ENCODE measurements at places on chromosomes 7 and 10.
A peak's percentile ranks its signal among the peaks of the same experiment; 100 is the strongest.

DNA sequence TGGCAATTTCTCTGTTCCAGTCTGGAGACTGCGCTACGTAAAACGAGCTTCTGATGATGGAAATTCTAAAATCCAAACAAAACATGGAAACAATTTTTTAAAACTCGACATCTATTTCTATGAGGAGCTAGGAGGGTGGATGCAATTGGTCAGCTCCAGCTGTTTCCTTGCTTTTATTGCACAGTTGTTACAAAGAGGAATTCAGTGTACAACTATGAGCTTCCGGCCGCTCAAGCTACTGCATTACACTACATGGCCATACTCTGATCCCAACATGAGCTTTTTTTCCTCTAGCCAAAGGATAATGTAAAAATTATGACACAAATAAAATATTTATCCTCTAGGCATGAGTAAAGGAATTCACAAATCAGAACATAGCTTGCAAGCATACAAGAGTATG lies 403.1 kb upstream of the C7orf33 start:
- no peak overlapping the region for H3K27ac ChIP-seq
- no peak overlapping the region for H3K4me3 ChIP-seq
- no peak for DNase-seq
- H3K27me3 ChIP-seq: peaks cover 6% of the 10 kb centered on the region
- H3K4me1 ChIP-seq: no peaks in the 10 kb centered on the region
- no peaks in the 10 kb centered on the region for H3K36me3 ChIP-seq

DNA sequence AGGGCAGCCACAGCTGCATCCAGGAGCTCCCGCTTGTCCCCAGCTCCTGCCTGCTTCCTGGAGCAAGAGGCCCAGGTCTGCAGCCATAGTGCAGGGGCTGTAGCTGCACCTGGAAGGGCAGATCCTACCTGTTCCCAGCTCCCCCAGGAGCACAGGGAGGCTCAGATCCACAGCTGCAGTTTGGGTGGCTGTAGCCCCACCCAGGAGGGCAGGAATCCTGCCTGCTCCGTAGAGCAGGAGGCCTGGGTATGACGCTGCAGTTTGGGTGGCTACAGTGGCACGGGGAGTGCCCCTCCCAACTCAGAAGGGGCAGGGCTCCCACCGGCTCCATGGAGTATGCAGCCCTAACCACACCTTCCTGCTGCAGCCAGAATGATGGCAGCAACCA lies 26.7 kb upstream of the CDCA7L start:
- peaks cover 3% of the 10 kb centered on the region for H3K27me3 ChIP-seq
- H3K27ac ChIP-seq: no peak overlapping the region
- H3K4me1 ChIP-seq: no peaks in the 10 kb centered on the region
- no peaks in the 10 kb centered on the region for H3K36me3 ChIP-seq
- no peak for DNase-seq

DNA sequence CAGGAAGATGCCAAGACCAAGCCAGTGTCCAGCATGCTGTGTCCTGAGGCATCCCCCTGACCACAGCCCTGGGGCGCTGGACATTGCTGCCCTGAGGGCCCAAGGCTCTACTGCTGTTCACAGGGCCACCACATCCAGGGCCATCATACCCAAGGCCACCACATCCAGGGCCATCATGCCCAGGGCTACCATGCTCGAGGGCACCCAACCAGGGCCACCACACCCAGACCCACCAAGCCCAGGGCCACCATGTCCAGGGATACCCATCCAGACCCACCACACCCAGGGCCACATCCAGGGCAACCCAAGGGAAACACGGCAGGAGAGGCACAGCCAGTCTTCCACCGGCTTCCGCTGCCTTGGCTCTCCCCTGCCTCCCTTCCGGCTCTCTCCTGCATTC lies 17.1 kb downstream of the STK32C start:
- DNase-seq: no peak
- no peak overlapping the region for H3K27ac ChIP-seq
- no peaks in the 10 kb centered on the region for H3K36me3 ChIP-seq

DNA sequence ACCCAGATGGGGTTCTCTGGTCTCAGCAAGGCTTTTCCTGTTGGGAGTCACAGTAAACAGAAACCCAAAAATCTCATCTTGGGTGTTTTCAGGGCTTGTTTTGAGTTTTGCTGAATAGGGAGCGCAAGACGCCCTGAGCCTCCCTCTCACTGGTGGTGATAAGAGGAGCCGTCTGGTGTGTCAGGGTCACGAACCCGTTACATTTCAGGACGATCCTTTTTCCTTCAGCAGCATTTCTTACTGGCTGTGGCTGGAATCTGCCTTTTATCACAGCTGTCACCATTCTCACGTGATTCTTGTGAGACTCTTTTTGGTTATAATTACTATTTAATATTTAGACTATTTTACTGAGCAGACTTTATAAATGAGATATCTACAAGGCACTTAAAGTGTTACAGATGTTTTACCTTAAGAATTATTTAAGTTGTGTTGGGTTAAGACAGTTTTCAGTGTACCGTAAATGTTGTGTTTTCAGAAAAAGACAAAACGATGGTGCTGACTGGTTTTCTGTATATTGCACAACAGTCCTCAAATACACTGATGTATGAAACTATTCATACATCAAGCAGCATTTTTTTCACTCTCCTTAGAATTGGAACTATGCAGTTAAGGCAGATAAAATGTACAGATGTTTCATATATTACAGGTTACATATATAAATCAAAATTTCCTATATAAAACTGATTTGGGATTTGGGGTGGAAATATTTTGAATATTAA lies 2.2 kb upstream of the GET4 start:
- peaks cover 3% of the 10 kb centered on the region for H3K27me3 ChIP-seq
- no peak overlapping the region for H3K27ac ChIP-seq
- no peak for DNase-seq
- peaks cover 43% of the 10 kb centered on the region for H3K36me3 ChIP-seq

GRCh38 chr10:118698421-118698820 lies 56.3 kb downstream of the CACUL1 start:
- H3K27me3 ChIP-seq: no peaks in the 10 kb centered on the region
- H3K36me3 ChIP-seq: peaks cover 69% of the 10 kb centered on the region
- H3K4me1 ChIP-seq: peaks cover 5% of the 10 kb centered on the region
- no peak for DNase-seq
- H3K4me3 ChIP-seq: no peak overlapping the region

- H3K4me3 ChIP-seq: no peak overlapping the region
- peaks cover 26% of the 10 kb centered on the region for H3K36me3 ChIP-seq
- H3K4me1 ChIP-seq: peaks cover 22% of the 10 kb centered on the region
- DNase-seq: no peak
- H3K27me3 ChIP-seq: peaks cover 6% of the 10 kb centered on the region
These were observed 69.7 kb upstream of the AQP1 start for GRCh38 chr7:30841801-30842541.

GRCh38 chr7:128010391-128011127 lies 20.7 kb downstream of the LRRC4 start:
- H3K27me3 ChIP-seq: peaks cover 7% of the 10 kb centered on the region
- peaks cover 19% of the 10 kb centered on the region for H3K4me1 ChIP-seq
- peak overlapping the region; percentile 78 for H3K27ac ChIP-seq
- no peaks in the 10 kb centered on the region for H3K36me3 ChIP-seq

GRCh38 chr10:91416339-91416855 lies 6.3 kb downstream of the HECTD2 start:
- H3K4me1 ChIP-seq: peaks cover 16% of the 10 kb centered on the region
- no peak for DNase-seq
- no peaks in the 10 kb centered on the region for H3K36me3 ChIP-seq
- no peaks in the 10 kb centered on the region for H3K27me3 ChIP-seq
- peak overlapping the region; percentile 67 for H3K27ac ChIP-seq

GRCh38 chr7:47801423-47801822 lies 146.8 kb downstream of the PKD1L1 start:
- H3K27ac ChIP-seq: peak overlapping the region; percentile 64
- no peak for DNase-seq
- peaks cover 5% of the 10 kb centered on the region for H3K27me3 ChIP-seq
- no peaks in the 10 kb centered on the region for H3K36me3 ChIP-seq
- no peak overlapping the region for H3K4me3 ChIP-seq

GRCh38 chr7:55113760-55114540 lies 95.1 kb downstream of the EGFR start:
- H3K36me3 ChIP-seq: no peaks in the 10 kb centered on the region
- H3K4me3 ChIP-seq: no peak overlapping the region
- H3K27me3 ChIP-seq: peaks cover 27% of the 10 kb centered on the region
- DNase-seq: no peak
- no peak overlapping the region for H3K27ac ChIP-seq

DNA sequence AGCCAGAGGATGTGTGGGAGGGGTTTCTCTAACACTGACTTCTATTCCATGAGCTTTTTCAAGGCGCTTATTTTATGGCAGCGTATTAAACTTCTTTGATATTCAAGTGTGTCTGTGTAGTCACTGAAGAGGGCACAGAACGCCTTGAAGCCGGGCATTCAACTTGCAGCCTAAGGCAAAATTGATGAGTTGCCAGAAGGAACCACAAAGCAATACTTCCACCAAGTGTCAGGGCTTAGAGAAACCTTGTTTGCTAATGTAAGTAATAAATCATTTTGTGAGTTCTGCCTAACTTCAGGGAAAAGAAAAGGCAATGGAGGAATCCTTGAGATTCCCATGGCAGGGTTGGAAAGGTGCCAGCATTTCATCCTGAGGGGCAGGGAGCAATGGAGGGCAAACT lies 163.8 kb downstream of the LCOR start:
- H3K27ac ChIP-seq: peak overlapping the region; percentile 15
- H3K4me3 ChIP-seq: no peak overlapping the region
- H3K4me1 ChIP-seq: peaks cover 17% of the 10 kb centered on the region
- no peak for DNase-seq
- H3K36me3 ChIP-seq: no peaks in the 10 kb centered on the region

GRCh38 chr7:133275446-133276095 lies 22.7 kb downstream of the EXOC4 start:
- H3K27ac ChIP-seq: no peak overlapping the region
- H3K27me3 ChIP-seq: no peaks in the 10 kb centered on the region
- H3K36me3 ChIP-seq: peaks cover 55% of the 10 kb centered on the region
- H3K4me3 ChIP-seq: no peak overlapping the region
- H3K4me1 ChIP-seq: peaks cover 26% of the 10 kb centered on the region
- no peak for DNase-seq

DNA sequence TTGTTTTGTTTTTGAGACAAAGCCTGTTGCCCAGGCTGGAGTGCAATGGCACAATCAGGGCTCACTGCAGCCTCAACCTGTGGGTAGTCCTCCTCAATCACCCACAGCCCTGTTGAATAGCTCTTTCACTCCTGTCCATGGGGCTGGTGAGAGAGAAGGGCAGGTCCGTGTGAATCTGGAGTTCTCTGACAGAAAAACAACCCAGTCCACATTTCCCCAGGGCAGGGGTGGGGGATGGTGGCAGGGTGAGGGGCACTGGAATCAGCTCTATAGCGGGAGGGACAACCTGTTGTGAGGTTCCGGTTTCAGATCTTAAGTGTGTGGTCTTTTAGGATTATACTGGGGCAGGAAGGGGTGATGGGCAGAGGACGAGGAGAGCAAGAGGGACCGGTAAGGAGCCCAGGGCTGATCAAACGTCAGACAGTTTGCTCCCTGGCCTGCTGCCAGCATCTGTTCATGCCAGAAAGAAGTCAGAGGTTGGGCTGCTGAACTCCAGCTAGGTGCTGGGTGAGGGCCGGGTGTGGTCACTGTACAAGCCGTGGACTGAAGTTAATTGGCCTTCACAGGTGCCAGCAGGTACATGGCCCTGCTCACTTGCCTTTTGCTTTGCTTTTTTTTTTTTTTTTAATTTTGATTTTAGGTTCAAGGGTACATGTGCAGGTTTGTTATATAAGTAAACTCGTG lies 33.2 kb upstream of the MKRN1 start:
- no peak overlapping the region for H3K4me3 ChIP-seq
- H3K4me1 ChIP-seq: peaks cover 29% of the 10 kb centered on the region
- H3K27me3 ChIP-seq: no peaks in the 10 kb centered on the region
- H3K27ac ChIP-seq: peak overlapping the region; percentile 88
- H3K36me3 ChIP-seq: peaks cover under 1% of the 10 kb centered on the region
- no peak for DNase-seq

- no peak overlapping the region for H3K4me3 ChIP-seq
- peaks cover 7% of the 10 kb centered on the region for H3K4me1 ChIP-seq
- H3K36me3 ChIP-seq: peaks cover 57% of the 10 kb centered on the region
- no peak overlapping the region for H3K27ac ChIP-seq
These were observed 122.2 kb upstream of the AMPH start for GRCh38 chr7:38753347-38753746.

GRCh38 chr10:124653811-124654651 lies 90.1 kb downstream of the FAM53B start:
- H3K4me3 ChIP-seq: no peak overlapping the region
- no peak for DNase-seq
- no peak overlapping the region for H3K27ac ChIP-seq
- peaks cover 4% of the 10 kb centered on the region for H3K36me3 ChIP-seq

GRCh38 chr10:2925631-2926030 lies 141.7 kb upstream of the PFKP start:
- H3K36me3 ChIP-seq: no peaks in the 10 kb centered on the region
- H3K4me3 ChIP-seq: no peak overlapping the region
- DNase-seq: no peak
- H3K4me1 ChIP-seq: peaks cover 22% of the 10 kb centered on the region
- H3K27ac ChIP-seq: no peak overlapping the region
- peaks cover 51% of the 10 kb centered on the region for H3K27me3 ChIP-seq

DNA sequence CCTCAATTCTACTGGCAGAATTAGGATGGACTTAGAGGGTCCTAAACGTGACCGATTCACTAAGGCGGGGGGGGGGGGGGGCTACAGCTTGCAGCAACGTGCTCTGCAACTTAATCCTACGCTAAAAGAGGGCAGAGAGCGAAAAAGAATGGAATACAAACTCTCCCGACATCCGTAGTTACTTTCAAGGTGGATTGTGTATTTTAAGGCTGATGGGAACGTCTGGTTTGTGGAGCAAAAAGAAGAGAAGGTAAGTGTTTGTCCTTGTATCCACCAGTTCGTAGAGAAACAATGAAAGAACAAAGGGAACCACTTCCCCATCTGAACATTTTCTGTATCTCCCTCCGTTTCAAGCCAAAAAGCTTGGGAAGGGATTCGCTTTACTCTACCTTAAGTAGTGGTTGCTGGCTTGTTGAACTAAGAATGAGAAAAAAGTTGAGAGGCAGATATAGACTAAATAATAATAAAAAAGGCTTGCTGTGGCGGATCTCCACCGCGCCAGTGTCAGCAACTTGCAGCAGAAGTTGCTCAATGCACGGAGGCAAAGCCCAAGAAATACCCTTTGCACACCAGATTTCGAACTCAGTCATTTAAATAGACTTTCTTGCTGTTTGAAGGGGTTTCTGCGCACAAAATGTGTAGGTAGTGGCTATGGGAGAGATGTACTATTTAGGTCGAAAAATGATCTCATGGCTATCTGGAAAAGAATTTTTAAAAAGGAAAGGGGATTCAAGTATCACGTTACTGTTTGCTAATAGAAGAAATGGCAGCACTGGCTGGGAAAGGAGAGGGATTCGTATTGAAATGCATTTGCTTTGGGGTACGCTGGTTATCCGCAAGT lies 736 bp downstream of the SKIDA1 start:
- peak overlapping the region; percentile 99 for H3K27ac ChIP-seq
- no peaks in the 10 kb centered on the region for H3K27me3 ChIP-seq
- peaks cover 65% of the 10 kb centered on the region for H3K4me1 ChIP-seq
- no peaks in the 10 kb centered on the region for H3K36me3 ChIP-seq
- H3K4me3 ChIP-seq: peak overlapping the region; percentile 95
- DNase-seq: no peak

GRCh38 chr10:67819768-67820204 lies 18.2 kb downstream of the DNAJC12 start:
- no peak overlapping the region for H3K4me3 ChIP-seq
- H3K27me3 ChIP-seq: peaks cover 4% of the 10 kb centered on the region
- no peaks in the 10 kb centered on the region for H3K4me1 ChIP-seq
- H3K36me3 ChIP-seq: no peaks in the 10 kb centered on the region
- no peak overlapping the region for H3K27ac ChIP-seq
- DNase-seq: no peak
